ENCODE measurements at places on chromosomes 11 and 22.

GRCh38 chr11:65266210-65266609, 4.4 kb downstream of the POLA2 start:
- no peak for DNase-seq

DNA sequence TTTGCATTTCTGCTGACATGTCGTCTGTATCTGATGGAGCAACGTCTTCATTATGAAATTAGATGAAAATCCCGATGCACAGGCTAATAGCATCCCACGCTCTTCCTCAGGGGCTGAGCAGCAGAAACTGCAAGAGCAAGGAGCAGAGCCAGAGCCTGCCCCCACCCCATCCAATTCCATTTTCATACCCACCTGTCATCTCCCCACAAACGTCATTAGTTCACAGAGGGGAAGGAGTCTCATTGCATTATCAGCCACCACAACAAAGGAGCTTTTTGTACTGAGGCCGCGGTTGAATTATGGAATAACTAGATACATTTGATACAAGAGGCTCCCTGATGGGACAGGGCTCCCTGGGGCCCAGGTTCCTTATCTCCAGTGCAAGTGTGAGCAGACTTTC, 515.0 kb downstream of the NTM start:
- DNase-seq: no peak

DNA sequence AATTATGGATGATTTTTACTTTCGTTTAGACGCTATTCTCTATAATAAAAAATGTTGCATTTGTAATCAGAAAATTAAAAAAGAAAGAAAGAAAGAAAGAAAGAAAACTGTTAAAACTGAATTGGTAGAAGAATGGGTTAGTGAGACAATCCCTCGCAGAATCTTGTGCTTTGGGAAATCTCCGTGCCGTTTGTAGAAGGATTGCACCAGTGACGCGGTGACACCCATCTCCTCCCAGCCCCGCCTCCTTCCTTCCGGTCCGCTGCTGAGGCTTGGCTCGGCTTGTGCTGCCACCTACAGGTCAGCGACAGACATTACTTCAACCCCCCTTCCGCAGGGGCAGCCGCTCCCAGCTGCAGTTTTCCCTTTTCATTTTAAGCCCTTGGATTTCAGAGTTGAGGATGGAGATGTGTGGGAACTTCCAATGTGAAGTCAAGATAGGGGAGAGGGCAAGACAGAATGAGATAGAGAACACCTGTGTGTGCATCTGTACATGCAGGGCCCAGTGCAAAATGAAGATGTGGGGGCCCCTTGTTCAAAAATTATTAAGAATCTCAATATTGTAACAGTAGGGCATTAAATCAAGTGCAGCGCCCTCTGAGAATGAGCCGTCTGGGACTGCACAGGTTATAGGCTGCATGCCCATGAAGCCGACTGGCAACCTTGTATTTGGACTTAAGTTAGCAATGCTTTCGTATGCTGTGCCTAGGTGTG, 41.1 kb downstream of the TST start:
- DNase-seq: peak; percentile 87

GRCh38 chr11:79333355-79333754, 107.5 kb downstream of the TENM4 start:
- DNase-seq: no peak

DNA sequence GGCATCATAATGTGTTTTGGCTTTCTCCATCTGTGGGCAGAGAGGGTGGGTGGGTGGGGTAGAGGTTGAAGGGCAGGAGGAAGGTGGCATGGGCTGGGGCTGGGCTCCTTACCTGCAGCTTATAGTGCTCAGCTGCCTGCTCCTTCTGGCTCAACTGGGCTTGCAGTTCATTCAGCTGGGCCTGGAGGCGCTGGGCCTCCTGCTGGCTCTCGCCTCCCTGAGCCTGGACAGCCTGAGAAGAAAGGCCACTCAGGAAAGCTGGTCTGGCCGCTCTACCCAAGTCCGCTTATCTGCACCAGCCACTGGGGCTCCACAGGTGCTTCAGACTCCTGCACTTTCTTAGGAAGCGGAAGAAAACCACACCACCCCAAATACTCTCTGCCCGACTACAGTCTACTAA, 10.4 kb downstream of the IL18BP start:
- no peak for DNase-seq

DNA sequence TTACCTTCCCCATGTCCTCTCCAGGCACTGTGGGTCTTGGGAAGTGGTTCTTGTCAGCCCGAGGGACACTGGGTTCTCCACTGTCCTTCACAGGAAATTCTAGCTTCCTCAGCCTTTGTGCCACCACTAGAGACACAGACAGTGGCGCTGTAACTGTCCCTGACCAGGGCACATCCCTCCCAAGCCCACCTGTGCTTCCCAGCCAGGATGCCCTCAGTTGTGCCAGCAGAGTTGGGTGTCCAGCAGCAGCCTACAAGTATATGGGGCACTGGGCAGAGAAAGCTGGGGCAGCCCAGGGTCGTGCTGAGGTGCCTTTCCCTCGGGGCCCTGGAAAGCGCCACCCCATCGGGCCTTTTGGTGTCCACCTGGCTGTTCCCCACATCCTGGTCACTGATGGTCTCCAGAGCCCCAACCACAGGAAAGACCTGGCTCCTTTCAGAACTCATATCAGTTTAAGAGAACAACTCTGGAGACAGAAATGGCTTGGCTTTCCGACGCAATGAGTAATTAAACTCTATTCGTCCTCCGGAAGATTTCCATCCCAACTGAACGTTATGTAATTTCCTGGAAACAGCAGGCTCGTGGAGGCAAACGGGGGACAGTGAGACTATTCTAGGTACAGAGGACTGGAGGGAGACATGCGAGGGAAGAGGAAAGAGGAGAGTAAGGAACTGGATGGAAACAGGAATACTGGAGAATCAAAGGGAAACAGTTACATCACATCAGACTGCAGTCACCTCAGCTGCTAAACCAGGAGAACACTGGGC, 28.6 kb downstream of the PPP2R1B start:
- DNase-seq: no peak
